ENCODE measurements at places on chromosomes 3 and 15.

GRCh38 chr15:58641660-58642059 lies 107.8 kb downstream of the ADAM10 start:
- no peak for DNase-seq

DNA sequence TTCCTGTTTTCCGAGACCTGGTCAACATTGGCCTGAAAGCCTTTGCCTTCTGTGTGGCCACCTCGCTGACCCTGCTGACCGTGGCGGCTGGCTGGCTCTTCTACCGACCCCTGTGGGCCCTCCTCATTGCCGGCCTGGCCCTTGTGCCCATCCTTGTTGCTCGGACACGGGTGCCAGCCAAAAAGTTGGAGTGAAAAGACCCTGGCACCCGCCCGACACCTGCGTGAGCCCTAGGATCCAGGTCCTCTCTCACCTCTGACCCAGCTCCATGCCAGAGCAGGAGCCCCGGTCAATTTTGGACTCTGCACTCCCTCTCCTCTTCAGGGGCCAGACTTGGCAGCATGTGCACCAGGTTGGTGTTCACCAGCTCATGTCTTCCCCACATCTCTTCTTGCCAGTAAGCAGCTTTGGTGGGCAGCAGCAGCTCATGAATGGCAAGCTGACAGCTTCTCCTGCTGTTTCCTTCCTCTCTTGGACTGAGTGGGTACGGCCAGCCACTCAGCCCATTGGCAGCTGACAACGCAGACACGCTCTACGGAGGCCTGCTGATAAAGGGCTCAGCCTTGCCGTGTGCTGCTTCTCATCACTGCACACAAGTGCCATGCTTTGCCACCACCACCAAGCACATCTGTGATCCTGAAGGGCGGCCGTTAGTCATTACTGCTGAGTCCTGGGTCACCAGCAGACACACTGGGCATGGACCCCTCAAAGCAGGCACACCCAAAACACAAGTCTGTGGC lies 16.9 kb downstream of the TMEM43 start:
- no peak for DNase-seq

GRCh38 chr3:196008387-196008786 lies 73.5 kb downstream of the TFRC start:
- no peak for DNase-seq

- DNase-seq: no peak
Observed at GRCh38 chr3:118907909-118908308, 126.7 kb downstream of the IGSF11 start.

DNA sequence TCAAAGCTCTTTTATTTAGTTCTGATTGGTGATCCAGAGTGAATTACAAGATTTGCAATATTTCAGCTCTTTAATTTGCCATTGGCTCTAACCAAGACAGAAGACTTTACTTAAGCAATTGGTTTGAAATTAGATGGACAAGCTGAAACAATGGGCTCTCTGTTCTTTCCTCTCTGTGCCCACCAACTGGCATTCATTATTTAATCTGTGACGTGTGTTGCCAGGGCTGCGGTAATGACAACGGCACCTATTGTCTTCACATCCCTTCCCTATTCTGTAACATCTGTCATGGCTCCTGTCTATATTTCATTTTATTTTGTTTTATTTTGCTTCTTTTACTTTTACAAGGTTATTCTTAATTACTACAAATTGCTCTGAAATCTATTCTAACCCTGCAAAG lies 33.9 kb downstream of the PLD1 start:
- no peak for DNase-seq
